HFFc6 (cell line): ENCODE measurements at places on chromosomes 5 and 9.

DNA sequence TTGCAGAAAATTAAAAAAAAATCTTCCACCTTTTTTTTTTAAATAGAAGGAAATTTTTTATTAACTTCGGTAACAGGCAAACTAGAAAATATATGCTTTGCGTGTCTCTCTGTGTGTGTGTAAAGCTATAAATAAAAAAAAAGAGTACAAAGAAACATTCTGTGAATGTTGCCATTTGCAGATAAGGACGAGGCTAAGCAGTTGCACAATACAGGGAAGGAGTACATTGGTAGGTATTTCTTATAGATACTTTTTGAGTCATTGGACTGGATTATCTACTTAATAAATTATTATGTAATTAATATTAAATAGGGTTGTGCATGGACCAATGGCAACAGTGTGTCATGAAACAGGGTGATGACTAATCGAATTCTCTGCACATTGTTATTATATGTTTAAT, 102.4 kb downstream of the CAMK4 start:
- DNase-seq = no peak

- DNase-seq = no peak
These were observed 298.7 kb upstream of the RGMB start for GRCh38 chr5:98474782-98475181.

DNA sequence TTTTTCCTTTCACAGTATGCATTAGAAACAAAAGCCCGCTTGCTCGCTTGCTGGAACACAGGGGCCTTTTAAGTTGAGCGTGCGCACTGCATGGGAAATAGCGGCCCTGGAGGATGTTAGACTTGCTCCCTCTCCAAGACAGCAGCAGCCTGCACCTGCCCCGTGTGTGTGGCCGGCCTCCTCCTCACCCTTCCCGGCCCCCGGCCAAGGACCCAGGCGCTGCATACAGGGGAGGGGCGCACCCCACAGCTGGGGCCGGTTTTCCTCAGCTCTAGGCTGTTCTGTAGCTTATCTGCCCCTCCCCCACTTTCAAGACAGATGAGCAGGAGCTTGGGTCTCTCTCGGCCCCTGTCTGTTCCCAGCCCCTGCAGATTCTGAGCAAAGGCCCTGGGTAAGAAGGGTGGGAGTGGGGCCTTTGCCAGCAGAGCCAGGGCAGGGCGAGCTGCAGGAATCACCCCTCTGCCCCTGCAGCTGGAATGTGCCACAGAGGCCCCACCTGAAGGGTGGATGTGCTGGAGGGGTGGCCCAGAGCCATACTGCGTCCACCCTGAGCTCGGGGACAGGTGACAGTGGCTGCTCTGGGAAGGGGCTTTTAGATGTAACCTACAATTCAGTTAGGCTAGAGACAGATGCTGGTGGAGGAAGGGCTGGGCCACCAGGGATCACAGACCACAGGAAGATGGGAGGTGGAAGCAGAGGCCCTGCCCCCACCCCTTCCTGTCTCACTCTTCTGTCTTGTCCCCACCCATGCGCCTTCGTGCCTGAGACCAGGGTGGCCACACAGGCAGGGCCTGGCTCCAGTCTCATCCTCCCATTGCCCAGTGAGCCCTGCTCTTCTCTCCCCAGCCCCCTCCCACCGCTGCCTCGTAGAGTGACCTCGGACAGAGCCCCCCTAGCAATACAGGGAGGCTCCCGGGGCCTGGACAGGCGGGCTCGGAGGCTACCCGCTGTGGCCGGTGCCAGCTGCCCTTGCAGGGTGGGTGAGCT, 132.4 kb downstream of the DAB2IP start:
- DNase-seq = no peak

- no peak for DNase-seq
These were observed 318.4 kb upstream of the ZNF608 start for GRCh38 chr5:125064621-125065438.

GRCh38 chr5:137613554-137614265, 114.6 kb upstream of the SPOCK1 start:
- DNase-seq = no peak

DNA sequence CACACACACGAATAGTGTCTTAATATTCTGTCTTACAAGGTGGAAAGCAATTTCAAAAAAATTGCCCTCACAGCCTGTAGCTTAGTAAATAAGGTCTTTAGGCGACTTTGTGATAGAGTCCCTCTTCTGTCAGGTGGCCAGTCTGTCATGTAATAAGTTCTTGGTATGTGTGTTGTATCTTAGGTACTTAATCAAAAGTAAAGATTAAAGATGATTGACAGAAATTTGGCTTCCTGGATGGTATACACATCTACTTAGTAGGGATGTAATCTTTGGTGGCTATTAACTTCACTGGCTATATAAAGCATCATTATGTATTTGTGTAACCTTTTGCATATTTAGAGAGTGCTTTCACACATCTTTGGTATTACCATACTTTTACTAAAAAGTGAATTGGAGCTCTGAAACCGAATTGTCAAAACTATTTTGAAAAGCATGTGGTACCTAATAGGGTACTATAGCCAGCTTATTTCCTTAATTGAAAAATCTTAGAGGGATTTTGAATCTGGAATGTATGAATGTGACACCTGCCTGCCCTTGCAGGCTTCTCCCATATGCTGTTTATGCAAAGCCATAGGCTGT, 3.4 kb downstream of the G3BP1 start:
- no peak for DNase-seq
